ENCODE measurements at places on chromosomes 7 and 10.

DNA sequence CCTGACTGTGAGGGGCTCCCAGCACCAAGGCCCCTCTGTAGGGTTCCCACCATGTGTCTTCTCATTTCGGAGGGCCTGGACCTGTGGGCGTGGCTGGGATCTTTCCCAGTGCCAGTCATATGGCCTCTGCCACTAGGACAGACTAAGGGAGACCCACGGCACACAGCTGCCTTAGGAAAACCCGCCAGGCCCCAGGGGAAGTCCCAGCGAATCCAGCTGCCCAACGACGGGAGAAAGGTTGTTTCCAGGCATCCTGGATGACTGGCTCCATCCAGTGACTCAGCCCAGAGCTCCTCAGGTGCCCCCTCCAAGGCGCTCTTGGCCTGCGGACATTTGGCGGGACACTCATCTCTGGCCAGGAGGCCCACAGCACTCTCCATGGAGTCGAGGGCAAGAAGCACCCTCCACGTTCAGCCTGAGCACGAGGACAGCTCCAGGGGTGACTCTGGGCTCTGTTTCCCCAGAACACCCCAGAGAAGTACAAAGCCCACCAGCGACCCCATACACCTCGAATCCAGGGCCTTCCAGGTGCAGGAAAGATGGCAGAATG is 39.9 kb downstream of the PWWP2B start:
- DNase-seq, result no peak

GRCh38 chr10:128058750-128059134 is 67.5 kb downstream of the MKI67 start:
- no peak for DNase-seq

DNA sequence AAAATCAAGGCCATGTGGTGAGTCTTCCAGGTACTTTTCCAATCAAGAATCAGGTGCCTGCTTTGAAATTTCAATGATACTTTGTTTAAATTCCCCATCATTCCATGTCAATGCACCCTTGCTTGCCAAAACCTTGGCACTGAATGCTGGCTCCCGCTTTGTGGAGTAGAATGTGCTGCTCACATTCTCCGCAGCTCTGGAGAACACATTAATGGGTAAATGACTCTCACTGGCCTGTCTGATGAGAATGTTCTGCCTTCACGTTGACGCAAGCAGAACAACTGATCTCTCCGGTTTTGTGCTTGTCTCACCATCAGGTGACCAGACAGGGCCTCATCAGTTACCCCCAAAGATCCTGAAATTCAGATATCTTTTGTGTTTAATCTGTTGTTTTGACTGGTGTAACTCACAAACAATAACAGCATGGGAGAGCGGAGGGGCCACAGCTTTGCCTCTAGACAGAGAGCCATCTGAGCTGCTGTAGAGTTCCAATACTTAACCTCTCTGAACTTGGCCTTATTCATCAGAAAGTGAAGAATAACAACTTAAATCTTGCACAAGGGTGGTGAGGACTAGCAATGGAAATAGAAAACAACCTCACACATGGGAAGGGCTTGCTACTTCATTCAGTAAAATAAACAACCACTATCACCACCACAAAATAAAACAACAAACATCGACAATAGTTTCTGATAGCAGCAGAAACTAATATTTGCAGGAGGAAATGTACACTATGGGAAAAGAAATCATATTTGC is 276.9 kb upstream of the IGFBP3 start:
- DNase-seq, result no peak

- no peak for DNase-seq
These were observed 10.8 kb downstream of the ANTXRL start for GRCh38 chr10:46297406-46298204.

DNA sequence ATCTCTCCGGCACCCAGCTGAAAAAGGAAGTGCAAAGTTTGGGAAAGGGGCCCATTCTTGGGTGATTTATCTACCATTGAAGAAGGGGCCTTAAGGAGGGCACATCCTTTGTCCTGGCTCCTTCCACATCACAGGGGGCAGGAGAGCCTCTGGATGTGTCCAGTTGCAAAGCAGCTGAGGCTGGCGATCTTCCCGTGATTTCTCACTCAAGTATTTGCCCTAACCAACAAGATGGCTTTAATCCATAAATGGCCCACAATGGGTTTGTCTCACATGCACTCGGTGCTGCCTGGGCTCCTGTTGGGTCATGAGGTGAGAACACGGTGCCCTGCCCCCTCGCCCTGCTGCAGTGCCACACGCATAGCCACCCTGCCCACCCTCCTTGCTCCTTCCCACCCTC is 14.2 kb upstream of the FRMPD2 start:
- no peak for DNase-seq
